ENCODE measurements at places on chromosomes 5 and 9.

GRCh38 chr5:133245191-133246052, 193.6 kb downstream of the HSPA4 start:
- DNase-seq, result peak; percentile 83

- DNase-seq, result no peak
These were observed 16.1 kb upstream of the FKTN start for GRCh38 chr9:105541838-105542237.

- DNase-seq, result peak; percentile 99
These were observed 107.6 kb downstream of the LURAP1L start for GRCh38 chr9:12882430-12882829.

DNA sequence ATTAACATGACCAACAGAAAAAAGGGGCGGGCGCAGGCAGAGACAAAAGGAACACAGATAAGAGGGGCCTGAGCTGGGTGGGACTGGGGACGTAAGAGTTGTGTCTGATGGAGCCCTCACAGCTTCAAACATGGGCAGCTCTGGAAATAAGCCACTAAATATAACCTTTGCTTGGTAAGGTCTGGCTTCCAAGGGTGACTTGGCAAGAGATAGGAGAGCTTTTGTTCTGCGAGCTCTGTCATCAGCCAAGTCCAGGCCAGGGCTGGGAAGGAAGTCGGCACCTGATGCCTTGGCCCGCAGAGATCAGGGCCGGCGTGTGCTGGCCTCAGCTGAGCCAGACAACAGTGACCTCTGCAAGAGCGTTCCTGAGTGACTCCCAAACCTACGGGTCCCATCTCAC, 11.8 kb downstream of the TRUB2 start:
- DNase-seq, result no peak

DNA sequence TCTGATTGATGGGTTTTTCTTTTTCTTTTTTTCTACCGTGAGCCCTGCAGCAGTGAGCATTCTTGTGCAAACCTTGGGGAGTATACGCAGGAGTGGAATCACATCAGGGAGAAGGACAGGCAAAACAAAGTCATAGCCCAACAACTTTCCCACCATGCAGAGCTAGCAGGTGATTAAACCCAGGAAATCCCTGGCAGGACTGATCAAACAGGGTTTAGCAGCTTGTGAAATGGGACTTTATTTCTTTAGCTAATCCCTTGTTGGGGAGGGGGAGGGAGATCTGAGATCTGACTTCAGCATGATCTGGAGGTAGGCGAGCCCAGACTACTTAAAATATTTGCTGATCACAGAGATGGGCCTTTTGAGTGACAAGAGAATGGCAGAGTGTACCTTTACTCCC, 162.0 kb upstream of the GLRA1 start:
- no peak for DNase-seq

DNA sequence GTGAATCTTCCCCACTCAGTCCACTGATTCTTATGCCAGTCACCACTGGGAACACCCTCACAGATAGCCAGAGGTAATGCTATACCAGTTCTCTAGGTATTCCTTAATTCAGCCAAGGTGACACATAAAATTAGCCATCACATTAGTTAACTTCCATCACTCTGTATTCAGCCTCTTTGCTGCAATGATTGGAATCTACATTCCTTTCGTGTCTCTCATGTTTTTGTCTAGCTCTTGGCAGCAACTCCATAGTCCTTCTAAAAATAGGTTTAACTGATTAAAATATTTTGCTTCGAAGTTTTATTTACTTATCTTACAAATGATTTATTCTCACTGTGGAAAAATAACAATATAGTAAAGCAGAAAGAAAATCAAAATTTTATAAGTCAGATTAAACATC, 19.6 kb upstream of the RNF20 start:
- peak; percentile 72 for DNase-seq

DNA sequence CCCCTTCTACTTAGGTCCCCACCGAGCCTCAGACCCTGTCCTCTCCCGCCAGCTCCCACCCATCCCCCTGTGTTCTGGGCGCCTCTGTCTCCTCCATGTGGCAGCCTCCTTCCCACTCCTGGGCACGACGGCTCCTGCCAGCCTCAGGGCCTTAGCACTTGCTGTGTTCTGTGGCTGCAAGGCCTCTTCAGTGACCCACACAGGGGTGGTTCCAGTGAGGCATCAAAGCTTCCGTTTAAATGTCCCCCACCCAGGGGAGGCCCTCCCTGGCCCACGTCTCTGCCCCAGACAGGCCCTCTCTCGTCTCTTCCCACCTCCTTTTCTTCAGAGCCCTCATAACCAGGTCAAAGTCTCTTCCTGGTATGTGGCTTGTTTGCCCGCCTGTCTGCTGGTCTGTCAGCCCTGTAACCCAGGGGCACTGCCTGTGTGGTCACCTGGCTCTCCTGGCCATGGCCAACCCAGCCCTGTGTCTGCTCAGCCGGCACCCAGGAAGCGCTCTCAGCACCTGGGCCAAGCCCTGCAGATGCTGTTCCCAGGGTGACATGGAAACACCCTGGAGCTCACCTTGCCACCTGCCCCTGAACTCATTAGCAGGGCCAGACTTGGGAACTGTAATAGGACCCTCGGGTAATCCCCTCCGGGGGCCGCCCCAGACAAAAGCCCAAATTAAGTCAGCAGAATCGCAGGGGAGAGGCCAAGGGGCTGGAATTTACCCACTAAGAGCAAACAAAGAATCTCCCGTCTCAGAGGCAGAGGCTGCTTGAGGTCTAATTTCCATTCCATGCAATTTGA, 33.7 kb downstream of the LHX3 start:
- DNase-seq, result no peak
